ENCODE measurements at places on chromosomes 4 and X. TPM values are rescaled to one million over a fixed set of nuclear protein-coding genes. Genes with fewer than 3 reads are reported as not detected.

The FHIP1A gene
- 0.04 TPM for total RNA-seq

The JAKMIP1 gene
- 0.13 TPM for total RNA-seq

The FREM3 gene
- total RNA-seq, result not detected

- DNase-seq, result no peak
These were observed 35.4 kb upstream of the TMSB15B start for GRCh38 chrX:103927030-103927429.

GRCh38 chr4:19945501-19945900 lies 306.2 kb upstream of the SLIT2 start:
- no peak for DNase-seq

DNA sequence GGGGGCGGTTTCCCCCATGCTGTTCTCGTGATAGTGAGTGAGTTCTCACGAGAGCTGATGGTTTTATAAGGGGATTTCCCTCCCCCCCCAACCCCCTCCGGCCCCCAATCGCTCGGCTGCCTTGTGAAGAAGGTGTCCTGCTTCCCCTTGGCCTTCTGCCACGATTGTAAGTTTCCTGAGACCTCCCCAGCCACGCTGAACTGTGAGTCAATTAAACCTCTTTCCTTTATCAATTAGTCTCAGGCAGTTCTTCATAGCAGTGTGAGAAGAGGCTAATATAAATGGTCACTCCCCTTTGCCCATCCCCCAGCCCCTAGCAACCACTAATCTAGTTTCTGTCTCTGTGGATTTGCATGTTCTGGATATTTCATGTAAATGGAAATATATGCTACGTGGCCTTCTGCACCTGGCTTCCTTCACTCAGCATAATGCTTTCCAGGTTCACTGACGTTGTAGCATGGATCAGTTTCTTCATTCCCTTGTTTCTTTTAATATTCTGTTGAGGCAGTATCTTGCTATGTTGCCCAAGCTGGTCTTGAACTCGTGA lies 16.4 kb downstream of the GPR143 start:
- no peak for DNase-seq

The GC gene
- total RNA-seq, result not detected
